ENCODE measurements at places on chromosomes 3 and 15.
A peak's percentile ranks its signal among the peaks of the same experiment; 100 is the strongest.

DNA sequence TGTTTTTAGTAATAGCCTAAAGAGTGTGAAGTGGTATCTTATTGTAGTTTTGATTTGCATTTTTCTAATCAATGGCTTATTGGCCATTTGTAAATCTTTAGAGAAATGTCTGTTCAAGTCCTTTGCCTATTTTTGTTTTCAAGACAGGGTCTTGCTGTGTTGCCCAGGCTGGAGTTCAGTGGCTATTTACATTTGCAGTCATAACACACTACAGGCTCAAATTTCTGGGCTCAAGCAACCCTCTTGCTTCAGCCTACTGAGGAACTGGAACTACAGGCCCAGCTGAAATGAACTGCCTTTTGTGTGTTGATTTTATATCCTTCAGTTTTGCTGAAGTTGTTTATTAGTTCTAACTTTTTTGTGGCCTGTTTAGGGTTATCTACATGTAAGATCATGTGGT, 27.9 kb downstream of the BSN start:
- DNase-seq, result no peak

DNA sequence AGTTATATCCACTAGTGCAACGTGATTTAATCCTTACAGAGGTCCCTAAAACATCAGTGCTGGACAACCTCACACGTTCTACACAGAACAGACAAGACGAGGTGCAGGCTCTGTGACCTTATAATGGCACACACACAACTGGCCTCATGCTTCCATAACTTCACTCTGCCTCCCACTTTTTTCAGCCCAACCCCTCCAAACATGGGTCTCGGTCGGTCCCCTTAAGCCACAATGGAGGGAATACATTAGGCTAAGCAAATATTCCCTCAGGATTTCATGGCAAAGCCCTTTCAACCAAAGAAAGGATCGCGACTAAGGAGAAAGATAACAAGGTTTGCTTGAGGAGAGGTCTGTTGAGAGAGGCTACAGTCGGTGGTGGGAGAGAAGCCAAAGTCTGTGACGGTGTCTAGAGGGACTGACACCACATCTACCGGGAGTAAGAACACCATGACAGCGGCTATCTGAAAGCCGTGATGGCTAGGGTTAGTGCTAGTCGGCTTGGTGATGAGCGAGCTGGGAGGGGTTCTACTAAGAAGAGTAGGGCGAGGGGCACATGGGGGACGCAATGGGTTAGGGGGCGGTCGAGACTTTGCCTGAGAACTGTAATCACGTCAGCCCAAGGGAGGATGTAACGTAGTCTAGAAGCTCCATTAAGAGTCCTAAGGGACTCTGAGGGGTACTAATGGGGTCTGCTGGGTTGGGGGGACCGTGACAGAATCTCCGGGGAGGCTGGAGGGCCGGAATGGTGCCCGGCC, 1.0 kb downstream of the MYO9A start:
- DNase-seq, result peak; percentile 60

DNA sequence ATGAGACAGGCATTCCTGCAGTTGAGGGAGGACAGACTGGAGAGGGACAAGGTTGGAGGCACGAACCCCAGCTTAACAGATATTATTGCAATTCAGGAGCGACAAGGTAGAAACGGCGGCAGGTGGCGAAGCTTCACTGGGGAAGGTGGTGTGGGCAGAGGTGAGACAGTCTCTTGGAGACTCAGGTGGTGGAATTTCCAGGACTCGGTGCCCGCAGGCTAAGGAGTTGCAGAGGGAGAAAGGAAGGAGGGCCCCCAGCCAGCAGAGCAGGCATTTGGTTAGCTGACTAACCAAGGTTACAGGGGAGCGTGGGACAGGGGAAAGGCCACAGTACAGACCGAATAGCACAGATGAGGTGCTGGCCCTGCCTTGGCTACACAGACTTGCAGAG, 3.0 kb downstream of the FAM174B start:
- no peak for DNase-seq

- DNase-seq, result no peak
Measured at GRCh38 chr3:20870106-20870899, 684.3 kb upstream of the SGO1 start.

DNA sequence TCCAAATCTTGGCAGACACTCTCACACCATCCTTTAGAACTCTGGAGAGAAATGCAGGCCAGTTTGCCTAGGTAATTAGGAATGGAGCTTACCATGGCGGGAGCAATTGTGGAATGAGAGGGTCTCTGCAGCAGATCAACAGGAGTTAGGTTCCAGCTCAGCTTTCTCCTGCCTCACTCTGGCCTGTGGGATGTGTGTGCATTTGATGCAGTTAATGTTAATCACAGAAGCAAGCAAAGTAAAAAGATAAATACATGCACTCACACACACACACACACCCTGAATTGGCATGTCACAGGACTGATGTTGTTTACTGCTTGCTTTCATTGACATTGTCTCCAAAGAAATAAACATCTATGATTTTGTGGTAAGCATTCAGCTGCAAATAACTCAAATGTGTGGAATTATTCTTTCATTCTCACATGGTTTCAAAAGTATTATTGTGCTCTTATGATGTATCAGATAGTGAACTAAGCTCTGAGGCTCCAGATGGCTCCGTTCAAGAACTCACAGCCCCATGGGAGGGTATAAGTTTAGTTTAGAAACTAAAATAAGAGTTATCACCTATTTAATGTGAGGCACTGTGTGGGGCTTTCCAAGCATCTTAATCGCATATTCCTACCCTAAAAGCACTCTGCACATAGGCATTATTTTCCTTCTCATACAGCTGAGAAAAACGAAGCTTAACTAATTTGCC, 31.3 kb upstream of the BFSP2 start:
- DNase-seq, result no peak

DNA sequence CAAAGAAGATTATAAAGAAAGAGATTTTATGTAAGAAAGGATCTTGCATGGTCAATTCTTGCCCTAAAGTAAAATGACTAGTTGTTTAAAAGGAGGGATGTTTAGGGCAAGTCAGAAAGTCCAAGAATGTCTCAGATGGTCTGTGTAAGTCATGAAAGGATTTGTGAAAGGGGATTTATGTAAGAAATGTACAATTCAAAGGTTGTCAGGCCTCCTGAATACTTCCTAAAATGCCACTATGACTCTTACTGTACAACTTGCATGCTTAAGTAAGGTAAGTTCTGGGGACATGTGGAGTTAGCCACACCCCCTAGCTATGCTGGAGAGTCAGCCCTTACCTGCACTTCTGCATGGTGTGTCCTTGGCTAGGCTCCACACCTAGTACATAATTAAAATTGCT, 328.9 kb upstream of the TGFBR2 start:
- DNase-seq, result no peak

GRCh38 chr3:153919773-153920172, 201.4 kb upstream of the ARHGEF26 start:
- no peak for DNase-seq

DNA sequence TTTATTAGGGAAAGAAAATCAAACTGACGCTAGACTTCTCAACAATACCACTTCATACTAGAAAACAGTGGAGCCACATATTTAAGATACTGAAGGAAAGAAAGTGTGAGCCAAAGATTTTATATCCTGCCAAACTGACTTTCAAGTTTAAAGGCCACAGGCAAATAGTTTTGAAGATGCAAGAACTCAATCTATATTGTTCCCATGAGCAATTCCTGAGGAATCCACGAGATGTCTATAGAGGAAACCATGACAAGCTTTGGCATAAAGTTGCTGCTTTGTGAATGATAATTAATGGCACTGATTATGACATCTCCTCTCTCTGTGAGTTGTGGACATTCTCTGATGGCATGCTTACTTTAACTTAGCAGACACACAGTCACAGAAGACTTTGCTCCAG, 276.1 kb upstream of the GOLGA6L4 start:
- no peak for DNase-seq

DNA sequence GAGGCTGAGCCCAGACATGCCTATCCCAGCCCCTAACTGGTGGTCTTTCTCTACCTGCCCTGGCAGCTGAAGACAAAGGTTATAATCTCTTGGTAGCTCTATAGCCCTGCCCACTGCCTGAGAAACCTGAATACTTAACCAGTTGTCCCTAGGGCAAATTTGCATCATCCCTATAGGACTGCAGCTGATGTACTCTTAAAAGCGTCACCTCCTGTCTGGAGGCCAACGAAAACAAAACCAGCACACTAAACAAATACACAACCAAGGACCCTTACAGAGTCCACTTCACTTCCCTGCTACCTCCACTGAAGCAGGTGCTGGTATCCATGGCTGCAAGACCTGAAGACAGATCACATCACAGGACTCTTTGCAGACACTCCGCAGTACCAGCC, 98.0 kb downstream of the KCNAB1 start:
- no peak for DNase-seq

- DNase-seq, result no peak
Measured at GRCh38 chr15:36596915-36597314, 17.5 kb downstream of the CDIN1 start.

GRCh38 chr3:154378311-154378710, 51.7 kb downstream of the GPR149 start:
- no peak for DNase-seq

- DNase-seq, result peak; percentile 42
Measured at GRCh38 chr3:42012935-42013690, 51.2 kb upstream of the ULK4 start.

DNA sequence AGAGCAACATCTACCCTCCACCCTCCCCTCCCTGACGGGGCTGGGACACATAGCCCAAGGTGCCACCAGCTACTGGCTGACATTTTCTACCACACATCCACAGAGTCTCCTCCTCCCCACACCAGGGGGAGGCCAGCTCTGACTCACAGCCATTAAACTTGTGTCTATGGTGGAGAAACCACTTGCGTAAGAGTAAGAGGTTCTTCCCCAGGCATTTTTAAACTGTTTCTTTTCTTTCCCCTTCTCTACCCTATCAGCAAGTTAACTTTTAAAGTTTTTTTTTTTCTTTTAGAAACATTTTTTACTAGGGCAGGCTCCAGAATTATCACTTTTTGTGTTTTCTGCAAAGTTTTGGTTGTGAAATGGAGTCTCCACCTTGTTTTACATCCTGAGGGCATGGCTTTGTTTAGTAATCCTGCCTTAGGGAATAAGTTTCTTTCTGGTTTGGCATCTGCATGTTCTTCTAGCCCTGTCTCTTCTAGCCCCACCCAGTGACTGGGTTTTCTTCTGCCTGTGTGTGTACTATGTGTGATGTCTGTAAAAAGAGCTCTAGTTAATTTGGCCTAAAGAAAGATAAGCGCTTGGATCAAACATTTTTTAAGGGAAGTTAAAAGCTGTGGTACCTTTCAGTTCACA, 148.8 kb upstream of the GADL1 start:
- DNase-seq, result no peak

GRCh38 chr3:18847583-18848197, 300.6 kb upstream of the KCNH8 start:
- DNase-seq, result no peak

- no peak for DNase-seq
Measured at GRCh38 chr3:114452937-114453336, 159.1 kb downstream of the TIGIT start.

DNA sequence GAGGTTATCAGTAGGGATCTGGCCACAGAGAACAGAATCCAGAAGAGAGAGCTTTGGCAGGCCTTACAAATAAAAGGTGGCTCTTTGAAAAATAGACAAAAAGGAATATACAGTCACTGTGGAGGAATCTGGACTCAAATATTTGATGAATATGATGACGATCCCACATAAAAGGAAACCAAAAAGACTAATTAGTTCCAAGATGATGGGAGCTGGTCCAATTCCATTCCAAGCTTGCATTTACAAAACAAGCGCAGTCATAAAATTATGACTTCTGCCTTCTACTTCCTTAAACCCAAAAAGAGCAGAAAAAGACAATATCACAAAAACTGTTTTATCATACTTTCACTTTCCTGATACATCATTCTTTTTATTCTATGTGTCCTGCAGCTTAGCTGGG, 285.8 kb downstream of the DIPK2A start:
- DNase-seq, result no peak

- DNase-seq, result no peak
Measured at GRCh38 chr15:80251428-80252120, 439 bp downstream of the CTXND1 start.

- no peak for DNase-seq
Measured at GRCh38 chr3:186998937-186999368, 68.6 kb downstream of the ST6GAL1 start.

- DNase-seq, result no peak
Measured at GRCh38 chr3:67896130-67896529, 241.7 kb upstream of the SUCLG2 start.

DNA sequence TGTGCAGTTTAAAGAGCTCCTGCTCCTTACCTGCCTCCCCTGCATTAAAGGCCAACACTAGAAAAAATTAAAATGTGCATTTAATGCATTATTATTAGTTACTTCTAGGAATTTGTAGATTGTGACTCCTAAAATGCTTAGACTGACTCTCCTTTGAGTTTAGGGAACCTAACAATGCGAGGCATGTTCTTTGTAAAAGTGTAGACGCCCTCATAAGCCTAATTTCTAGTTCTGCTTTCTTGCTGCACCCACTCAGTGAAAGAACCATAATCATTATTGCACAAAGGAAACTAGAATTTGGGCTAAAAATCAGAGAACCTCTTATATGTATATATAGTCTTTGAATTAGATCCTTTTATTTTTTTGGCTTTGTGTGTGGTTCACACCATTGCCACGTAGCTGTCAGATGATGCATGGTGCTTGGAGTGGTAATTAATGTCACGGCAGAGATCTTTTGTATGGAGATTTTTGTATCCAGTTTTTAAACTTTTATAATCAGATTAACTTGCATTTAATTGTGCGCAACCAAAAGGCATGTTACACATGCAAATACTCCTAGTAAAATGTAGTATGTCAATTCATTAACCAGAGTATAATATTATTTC, 710 bp downstream of the ABHD10 start:
- DNase-seq, result no peak

- DNase-seq, result no peak
Measured at GRCh38 chr15:100683434-100683833, 81.0 kb downstream of the ASB7 start.

- DNase-seq, result peak; percentile 56
Measured at GRCh38 chr15:101676921-101677329, 24.7 kb upstream of the TM2D3 start.

DNA sequence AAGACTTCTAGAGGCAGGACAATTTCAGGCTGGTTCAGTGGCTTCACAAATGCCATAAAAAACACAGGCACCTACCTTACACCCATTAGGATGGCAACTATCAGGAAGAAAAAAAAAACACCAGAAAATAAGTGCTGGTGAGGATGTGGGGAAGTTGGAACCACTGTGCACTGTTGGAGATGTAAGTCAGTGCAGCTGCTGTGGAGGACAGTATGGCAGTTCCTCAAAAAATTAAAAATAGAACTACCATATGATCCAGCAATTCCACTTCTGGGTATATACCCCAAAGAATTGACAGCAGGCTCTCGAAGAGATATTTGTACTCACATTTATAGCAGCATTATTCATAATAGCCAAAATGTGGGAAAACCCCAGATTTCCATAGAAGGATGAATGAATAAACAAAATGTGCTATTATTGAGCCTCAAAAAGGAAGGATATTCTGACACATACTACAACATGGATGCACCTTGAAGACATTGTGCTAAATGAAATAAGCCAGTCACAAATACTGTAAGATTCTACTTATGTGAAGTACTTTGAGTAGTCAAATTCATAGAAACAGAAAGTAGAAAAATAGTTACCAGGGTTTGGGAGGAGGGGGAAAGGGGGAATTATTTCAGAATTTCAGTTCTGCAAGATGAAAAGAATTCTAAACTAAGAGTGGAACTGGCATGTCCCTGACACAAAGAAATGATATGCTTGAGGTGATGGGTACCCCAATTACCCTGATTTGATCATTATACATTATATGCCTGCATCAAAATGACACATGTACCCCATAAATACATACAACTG, 40.9 kb downstream of the NR1D2 start:
- DNase-seq, result no peak

Measured in amygdala (tissue), 56 donors.